ENCODE measurements at places on chromosomes 2 and 18.
A peak's percentile ranks its signal among the peaks of the same experiment; 100 is the strongest.

GRCh38 chr2:151770995-151771394 is 36.7 kb upstream of the NEB start:
- no peak for DNase-seq

DNA sequence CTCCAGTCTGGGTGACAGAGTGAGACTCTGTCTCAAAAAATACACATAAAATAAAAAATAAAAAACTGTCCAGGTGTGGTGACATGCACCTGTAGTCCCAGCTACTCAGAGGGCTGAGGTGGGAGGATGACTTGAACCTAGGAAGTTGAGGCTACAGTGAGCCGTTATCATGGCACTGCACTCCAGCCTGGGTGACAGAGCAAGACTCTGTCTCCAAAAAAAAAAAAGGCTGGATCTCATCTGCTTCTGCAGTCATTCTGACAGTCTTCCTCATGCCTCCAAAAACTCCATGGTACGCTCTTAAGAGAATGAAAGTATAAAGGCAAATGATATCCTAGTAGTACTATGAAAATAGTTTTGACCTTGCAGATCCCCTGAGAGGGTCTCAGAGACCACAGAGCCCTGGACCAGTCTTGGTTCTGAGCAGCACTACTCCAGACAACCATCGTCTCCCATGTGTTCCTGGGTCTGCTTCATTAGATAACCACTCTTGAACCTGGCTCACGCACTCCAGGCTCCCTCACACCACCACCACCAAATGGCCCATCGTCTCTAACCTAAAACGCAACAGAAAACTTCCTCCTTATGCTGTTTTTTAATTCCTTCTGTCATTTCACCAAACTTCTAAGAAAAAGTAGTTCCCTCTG is 26.0 kb downstream of the SPIRE1 start:
- DNase-seq: no peak

GRCh38 chr18:52451256-52451655 is 111.3 kb downstream of the DCC start:
- peak; percentile 6 for DNase-seq

DNA sequence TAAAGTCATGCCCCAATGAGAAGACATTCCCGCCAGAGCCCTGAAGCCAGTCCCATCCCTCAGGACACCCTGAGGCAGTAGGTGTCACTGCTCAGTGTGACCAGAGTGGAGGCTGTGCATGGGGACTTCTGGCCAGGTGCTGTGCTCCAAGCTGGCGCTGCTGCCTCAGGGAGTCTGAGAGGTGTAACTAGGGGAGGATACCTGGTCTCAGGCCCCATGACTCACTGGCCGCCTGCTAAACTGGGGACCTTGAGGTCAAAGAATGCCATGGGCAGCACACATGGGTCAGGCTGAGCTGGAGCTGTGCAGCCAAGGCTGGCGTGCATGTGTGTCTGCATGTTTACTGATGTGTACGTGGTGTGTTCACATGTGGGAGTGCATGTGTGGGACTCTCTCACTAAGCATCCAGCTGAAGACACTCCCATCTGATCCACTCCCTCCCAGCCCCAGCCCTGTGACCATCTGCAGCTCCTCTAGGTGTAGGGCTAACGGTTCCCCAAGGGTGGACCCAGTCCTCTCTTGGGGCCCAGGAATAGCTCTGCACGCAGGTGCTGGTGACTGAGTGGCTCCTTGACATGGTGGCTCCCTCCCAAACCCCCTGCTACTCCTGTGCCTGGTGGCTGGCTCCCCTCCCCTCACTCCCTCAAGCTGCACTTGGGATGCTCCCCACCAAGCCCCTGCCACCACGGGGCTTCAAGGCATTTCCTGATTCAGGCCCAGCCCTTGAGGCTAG is 16.5 kb downstream of the HS6ST1 start:
- DNase-seq: no peak

GRCh38 chr18:28485918-28486317 is 309.0 kb upstream of the CDH2 start:
- peak; percentile 33 for DNase-seq

- no peak for DNase-seq
Measured at GRCh38 chr18:48615566-48616401, 77.0 kb downstream of the CTIF start.

Measured in OCI-M1 (cell line).